ENCODE measurements at places on chromosomes 2 and 18.
A peak's percentile ranks its signal among the peaks of the same experiment; 100 is the strongest.

GRCh38 chr2:152386266-152386665 is 51.3 kb downstream of the FMNL2 start:
- no peak for DNase-seq

- DNase-seq = no peak
Observed at GRCh38 chr2:98822301-98823164, 91.6 kb upstream of the MGAT4A start.

- DNase-seq = peak; percentile 18
Observed at GRCh38 chr2:20877960-20878359, 55.1 kb upstream of the LDAH start.

GRCh38 chr2:191976436-191976835 is 129.5 kb upstream of the CAVIN2 start:
- DNase-seq = peak; percentile 95

GRCh38 chr18:12009581-12010140 is 28.4 kb downstream of the IMPA2 start:
- no peak for DNase-seq

- no peak for DNase-seq
Observed at GRCh38 chr2:128264881-128265607, 53.6 kb downstream of the HS6ST1 start.

DNA sequence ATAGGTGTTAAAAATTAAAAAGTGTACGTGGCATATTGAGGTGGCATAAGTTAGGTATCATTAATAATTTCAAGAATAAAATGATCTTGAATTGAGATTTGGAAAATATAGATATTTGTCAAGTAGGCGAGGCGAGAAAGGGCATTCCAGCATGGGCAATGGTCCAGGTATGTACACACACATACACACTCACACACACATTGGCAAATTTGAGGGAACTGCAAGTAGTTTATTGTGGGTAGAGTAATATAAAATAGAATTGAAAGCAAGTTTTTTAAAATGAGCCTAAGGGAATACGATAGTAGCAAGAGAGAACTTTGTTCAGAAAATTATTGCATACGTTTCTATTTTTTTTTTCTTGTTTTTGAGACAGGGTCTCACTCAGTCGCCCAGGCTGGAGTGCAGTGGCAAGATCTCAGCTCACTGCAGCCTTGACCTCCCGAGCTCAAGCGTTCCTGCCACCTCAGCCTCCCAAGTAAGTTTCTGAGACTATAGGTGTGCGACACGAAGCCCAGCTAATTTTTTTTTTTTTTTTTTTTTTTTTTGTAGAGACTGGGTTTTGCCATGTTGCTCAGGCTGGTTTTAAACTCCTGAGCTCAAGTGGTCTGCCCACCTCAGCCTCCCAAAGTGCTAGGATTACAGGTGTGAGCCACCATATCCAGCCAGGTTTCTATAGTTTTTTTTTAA is 96.7 kb upstream of the SLC39A10 start:
- DNase-seq = no peak

DNA sequence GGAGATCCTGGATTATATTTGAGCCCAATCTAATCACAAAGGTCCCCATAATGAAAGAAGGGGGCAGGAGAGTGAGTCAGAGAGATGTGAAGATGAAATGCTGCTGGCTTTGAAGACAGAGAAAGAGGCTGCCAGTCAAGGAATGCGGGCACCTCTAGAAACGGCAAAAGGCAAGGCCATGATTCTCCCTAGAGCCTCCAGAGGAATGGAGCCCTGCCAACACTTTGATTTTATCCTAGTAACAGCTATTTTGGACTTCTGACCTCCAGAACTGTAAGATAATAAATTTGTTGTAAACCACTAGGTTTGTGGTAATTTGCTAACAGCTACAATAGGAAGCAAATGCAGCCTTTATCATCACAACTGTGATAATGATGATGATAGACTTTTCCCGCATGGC is 32.9 kb downstream of the LBH start:
- DNase-seq = no peak

DNA sequence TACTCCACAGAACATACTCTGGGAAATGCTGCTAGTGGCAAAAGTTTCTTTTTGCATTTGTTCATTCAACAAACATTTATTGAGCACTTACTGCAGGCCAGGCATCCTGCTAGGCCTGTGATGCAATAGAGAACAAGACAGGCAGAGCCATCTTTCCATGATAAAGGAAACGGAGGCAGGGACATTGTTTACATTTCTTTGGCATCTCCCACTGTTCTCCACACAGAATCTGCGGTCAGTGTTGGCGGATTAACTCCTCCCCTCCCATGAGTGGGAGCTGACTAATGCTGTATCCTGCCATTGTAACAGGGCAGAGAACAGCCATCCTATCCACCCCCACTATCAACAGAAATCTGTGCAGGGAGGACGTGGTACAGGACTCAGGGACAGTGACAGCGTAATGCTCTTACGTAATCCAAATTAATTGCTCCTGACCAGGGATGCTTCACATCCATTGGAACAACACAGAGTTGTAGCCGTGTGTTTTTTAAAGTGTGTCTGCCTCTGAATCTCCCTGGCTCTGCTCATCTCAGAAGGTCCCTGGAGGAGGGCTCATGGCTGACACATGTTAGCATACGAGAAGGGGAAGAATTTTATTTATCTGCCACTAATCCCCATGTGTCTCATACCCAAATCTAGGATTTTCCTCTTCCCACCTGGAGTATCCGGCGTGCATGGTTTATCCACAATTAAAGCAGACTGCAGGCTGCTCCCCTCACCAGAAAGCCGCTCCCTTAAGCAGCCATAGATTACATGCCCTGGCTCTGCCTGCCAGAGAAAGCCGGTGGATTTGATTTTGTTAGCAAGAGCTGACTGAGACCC is 32.3 kb downstream of the STEAP3 start:
- peak; percentile 96 for DNase-seq

DNA sequence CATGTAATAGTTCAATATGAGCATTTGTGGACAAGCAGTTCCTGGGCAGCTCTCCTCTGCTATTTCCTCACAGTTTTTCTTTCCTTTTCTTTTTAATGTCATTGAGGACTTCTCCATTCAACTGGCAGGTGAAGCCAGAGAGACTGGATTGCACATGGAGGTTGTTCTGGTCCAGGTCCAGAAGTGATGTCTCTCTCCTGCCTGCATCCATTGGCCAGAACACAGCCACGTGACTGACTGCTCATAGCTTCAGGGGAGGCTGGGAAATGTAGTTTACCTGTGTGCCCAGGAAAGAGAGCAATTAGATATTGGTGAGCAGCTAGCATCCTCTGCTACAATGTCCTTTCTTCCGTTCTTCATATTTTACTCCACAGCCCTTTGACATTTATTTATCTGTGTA is 20.2 kb upstream of the ADAM23 start:
- DNase-seq = no peak

GRCh38 chr2:236262238-236262637 is 2.0 kb downstream of the ASB18 start:
- DNase-seq = no peak

- no peak for DNase-seq
Observed at GRCh38 chr2:230924092-230924469, 961 bp downstream of the GPR55 start.

DNA sequence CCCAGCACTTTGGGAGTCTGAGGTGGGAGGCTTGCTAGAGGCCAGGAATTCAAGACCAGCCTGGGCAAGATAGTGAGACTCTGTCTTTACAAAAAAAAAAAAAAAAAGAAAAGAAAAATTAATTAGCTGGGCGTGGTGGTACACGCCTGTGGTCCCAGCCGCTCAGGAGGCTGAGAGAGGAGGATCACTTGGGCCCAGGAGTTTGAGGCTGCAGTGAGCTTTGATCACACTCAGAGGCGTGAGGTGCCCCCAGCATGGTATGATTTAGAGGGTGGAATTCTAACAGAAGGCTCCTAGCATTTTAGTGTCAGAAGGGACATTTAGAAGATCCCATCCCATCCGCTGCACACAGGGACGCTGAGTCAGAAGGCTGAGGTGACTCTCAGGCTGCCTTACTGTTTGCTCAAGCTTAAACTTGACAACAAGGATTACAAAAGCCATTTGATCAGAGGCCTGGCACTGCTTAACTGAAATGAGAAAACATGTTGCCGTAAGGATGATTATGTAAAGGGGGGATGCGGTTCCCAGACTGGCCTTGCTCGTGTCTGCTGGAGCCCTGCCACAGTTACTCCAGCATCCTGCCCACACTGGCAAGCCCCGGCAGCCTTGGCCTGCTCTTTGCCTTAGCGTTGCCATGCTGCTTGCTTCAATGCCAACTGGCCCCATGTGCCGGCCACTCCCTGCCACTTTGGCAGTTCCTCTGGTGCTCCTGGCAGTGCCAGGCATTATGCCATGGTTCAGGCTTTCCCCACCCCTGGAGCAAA is 45.6 kb upstream of the SLC1A4 start:
- peak; percentile 61 for DNase-seq

GRCh38 chr2:66845307-66845706 is 410.4 kb downstream of the MEIS1 start:
- no peak for DNase-seq

DNA sequence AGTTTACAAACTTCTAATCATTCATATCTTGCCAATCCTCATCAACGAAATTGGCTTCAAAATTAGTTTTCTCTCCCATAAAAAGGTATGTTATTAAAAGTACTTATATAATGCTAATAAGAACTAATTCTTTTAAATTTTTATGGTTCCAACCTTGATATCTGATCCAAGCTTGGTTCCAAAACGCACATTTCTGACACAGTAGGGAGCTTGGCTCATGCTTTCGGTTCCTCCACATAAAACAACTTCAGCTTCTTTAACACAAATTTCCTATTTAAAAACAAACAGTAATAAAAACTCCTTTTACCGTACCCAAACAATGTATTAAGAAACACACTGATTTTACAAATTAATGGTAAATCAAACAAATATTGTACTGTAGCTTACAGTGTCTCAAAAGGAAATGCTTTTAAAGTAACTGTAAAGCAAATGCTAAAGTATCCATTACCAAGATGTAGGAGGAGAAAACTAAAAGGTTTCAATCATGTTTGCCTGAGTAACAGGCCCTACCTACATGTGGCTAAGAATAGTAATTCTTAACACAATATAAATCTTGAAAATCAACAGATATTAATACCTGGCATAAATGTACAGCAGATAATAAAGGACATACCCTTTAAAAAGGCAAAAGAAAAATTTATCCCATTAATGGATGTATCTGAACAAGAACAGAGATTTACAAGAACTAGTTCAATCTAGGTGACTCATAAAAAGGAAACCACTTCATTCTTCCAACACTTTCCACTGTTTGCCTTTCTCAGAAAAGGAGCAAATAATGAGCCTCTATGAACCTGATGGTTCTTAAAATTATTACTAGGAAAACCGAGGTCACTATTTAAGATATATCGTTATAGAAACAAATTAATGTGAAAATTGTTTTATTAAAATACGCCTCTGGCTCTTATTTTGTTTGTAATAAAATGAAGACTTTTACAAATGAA is 17.5 kb downstream of the ACAA2 start:
- DNase-seq = no peak

- DNase-seq = no peak
Observed at GRCh38 chr18:28767201-28767600, 590.3 kb upstream of the CDH2 start.

GRCh38 chr2:203973000-203973399 is 36.4 kb downstream of the ICOS start:
- no peak for DNase-seq

GRCh38 chr2:20443276-20443920 is 3.5 kb upstream of the RHOB start:
- no peak for DNase-seq

DNA sequence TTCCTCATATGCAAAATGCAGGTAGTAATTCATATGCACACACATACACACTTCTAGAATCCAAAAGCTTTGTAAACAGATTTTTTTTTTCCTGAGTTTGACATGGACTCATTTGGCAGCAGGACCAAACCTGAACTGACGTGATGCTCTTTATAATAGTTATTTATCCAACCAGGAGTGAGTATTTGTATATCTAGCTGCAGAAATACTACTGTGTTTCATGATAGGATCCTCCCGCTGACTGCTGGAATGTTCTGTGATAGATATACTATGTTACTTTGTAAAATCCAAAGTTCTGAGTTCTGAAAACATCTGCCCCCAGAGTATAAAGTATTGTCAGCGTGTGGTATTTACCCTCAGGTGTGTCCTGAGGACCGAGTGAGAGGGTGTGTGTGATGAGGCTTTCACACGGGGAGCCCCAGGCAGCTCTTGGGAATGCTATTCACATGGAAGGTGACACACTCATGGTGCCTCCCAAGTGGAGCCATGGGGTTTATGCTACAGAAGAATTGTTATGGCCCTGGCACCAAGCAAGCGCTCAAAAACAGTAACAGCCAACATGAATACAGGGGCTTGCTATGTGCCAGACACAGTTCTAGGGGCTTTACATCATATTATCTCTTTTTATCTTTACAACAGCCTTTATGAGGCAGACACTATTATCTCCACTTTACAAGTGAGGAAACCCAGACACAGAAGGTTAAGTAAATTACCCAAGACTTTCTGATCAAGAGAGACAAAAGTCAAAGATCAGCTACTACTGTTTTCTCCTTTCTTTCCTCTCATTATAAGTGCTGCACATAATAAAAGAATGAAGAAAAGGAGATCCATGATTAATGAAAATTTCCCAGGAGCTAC is 16.7 kb upstream of the TXNDC2 start:
- no peak for DNase-seq

DNA sequence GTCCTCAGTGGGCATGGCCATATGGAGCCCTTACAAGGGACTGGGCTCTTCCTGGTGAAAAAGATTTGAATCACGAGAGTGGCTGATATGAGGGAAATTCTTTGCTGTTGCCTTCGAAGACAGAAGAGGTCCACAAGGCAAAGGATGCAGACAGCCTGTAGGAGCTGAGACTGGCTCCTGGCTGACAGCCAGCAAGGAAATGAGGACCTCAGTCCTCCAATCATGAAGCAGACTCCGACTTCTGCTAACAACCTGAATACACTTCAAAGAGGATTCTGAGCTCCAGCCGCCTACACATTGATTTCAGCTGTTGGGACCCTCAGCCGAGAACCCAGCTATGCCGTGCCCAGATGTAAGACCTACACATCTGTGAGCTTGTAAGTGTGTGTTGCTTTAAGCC is 3.0 kb upstream of the ST8SIA5 start:
- DNase-seq = no peak

GRCh38 chr2:55917117-55917516 is 6.5 kb downstream of the EFEMP1 start:
- no peak for DNase-seq

GRCh38 chr18:70452501-70452900 is 163.7 kb downstream of the SOCS6 start:
- DNase-seq = no peak

GRCh38 chr2:88159955-88160415 is 10.2 kb upstream of the THNSL2 start:
- DNase-seq = peak; percentile 77

GRCh38 chr2:220891405-220891804 is 680.7 kb downstream of the EPHA4 start:
- peak; percentile 83 for DNase-seq

- peak; percentile 55 for DNase-seq
Observed at GRCh38 chr2:229346816-229347540, 75.9 kb upstream of the PID1 start.

- DNase-seq = no peak
Observed at GRCh38 chr18:68826121-68826520, 28.2 kb downstream of the CCDC102B start.

All from fibroblast of lung (primary cell).